Pons (tissue), 1 donor: ENCODE measurements at places on chromosomes 7 and 10.

GRCh38 chr10:96310321-96310669 is 6.1 kb downstream of the DNTT start:
- no peak for DNase-seq

DNA sequence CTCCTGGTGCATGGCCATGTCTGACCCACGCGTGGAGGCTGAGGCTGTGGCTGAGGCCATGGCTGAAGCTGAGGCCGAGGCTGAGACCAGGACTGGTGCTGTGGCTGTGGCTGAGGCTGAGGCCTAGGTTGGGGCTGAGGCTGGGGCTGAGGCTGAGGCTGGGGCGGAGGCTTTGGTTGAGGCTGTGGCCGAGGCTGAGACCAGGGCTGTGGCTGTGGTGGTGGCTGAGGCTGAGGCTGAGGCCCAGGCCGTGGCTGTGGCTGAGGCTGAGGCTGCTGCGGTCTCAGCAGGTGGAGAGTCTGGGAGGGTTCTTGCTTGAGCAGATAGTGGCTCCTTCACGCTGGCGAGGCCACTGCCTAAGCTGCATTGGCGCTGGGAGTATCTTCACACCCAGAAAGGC is 76.4 kb downstream of the WDR37 start:
- no peak for DNase-seq

- DNase-seq = no peak
Measured at GRCh38 chr7:88101769-88102168, 118.1 kb downstream of the SRI start.

DNA sequence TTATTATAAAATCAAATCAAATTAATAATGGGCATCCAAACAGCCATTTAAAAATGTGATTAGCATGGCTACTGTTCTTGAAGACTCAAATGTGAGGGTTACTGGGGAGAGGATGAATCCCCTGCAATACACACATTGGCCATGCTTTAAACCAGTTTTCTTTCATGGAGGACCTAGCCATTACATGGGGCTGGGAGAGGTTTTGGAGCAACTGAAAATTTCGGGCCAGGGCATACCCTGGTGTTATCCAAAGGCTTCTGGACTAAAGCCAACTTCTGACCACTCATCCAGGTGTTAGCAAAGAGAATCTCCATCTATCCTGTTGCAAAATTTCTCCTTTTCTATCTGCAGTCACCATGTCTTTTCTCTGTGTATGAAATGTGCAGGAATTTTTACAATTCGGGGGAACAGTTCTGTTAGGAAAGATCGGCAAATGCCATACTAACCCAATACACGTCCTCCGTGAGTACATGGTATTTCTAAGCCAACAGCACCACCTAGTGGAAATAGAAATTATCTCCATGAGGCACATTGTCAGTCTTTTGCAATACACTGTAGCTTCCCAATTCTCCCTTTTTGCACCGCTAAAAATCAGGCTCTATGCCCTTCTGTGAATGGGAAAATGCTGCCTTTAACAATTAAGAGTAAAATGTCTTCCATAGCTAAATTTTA is 47.0 kb upstream of the ZNF107 start:
- peak; percentile 78 for DNase-seq

DNA sequence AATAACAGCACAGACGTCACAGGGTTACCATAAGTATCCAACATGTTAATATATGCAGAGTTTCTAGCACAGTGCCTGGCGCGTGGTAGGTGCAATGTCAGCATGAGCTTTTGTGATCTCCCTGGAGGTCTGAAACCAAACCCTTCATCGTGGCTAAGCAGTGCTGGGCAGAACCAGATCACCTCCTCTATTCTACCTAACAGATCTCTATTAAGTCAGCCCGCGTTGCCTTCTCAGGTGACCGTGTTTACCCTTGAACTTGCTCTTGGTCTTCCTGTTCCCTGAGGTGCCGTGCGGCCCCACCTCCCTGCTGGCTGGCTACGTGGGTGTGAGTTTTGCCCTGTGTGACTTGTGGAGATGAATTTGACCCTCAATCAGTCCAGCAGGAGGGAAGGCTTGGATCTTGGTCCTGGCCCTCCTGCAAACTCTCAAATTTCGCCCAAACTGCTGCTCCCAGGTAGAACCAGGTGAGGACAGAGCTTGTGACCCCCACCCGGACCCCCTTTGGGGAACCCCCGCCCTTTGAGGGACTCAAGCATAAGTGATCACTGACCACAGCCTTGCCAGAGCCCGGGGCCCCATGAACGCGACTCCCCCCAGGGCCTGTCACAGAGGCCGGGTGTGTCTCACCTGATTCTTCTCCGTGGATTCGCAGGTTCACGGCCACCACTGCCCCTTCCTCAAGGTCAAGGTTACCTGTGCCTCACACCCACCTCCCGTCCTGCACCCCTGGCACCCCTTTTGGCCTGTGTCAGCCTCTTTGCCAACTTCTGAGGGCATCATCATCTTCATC is 54.2 kb downstream of the ELFN1 start:
- DNase-seq = no peak

GRCh38 chr7:142181966-142182365 is 70.4 kb downstream of the MGAM2 start:
- DNase-seq = no peak

- DNase-seq = no peak
Measured at GRCh38 chr10:4385231-4385870, 440.7 kb upstream of the AKR1E2 start.

- DNase-seq = no peak
Measured at GRCh38 chr10:2111965-2112364, 374.6 kb upstream of the ADARB2 start.

DNA sequence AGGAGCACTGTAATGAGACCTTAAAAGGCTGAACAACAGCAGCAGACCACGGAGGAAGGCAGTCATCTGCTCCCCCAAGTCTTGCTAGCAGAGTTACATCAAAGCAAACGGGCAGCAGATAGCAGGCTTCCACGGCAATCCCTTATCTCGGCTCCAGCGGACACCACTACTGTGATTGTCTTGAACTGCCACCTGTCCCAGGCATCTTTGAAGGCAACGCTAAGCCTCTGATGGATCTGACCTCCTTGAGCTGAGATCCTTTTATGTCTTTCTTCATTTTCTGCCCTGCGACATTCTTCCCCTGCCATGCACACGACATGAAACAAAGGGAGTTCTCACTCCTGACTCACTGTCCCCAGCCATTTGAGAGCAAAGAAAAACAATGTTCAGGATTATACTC is 111.7 kb downstream of the GLI3 start:
- peak; percentile 13 for DNase-seq

DNA sequence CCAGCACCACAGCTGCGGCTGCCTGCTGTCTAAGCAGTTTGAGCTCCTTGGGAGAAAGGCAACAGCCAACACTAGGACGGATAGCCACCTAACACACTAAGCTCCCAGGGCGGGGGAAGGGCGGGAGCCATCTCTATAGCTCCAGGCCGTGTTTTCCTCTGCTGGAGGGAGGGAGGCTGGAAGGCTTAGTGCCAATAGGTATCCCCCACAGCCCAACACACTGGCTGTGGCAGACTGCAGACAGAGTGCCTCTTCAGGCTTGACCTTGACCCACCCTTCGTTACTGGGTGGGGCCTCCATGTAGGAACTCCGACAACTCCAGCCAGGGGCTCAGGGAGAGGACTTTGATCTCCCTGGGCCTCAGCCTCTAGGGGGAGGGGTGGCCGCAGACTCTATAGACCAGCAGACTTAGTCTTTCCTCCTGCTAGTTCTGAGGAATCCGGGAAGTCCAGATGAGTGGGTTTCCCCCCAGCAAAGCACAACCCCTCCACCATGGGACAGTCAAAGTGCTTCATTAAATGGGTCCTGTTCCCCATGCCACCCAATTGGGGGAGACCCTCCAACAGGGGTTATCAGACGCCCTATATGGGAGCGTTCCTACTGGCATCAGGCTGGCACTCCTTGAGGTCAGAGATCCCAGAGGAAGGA is 314.4 kb upstream of the MKI67 start:
- DNase-seq = no peak

DNA sequence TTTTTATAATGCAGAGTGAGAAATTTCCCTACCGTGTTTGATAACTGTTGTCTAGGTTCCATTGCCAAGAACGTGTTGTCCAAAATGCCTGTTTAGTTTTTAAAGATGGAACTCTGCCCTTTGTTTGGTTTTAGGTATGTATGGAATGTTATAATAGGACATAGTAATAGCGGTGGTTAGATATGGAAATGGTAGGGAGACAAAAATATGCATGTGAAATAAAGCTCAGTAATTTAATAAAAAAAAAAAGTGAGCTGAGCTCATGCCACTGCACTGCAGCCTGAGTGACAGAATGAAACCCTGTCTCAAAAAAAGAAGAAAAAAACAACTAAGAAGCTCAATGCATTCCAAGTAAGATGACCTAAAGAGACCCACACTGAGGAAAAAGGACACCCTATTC is 72.9 kb downstream of the ZNF783 start:
- DNase-seq = no peak
